ENCODE measurements at places on chromosomes 13 and 19.

- DNase-seq, result no peak
Observed at GRCh38 chr19:15897026-15897737, 692 bp downstream of the CYP4F2 start.

GRCh38 chr13:41199526-41199925 lies 5.2 kb upstream of the KBTBD7 start:
- no peak for DNase-seq

DNA sequence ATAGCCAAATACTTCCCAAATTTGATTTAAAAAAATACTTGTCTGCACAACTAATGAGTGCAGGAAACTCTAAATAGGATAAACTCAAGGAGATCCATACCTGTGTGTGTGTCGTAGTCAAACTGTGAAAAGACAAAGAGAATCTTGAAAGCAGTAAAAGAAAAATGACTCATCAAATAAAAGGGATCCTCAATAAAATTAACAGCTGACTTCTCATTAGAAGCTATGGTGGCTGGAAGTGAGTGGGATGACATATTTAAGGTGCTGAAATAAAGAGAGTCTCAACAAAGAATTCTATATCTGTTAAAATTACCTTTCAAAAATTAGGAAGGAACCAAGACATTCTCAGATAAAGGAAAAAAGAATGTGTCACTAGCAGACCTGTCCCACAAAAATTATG lies 13.7 kb downstream of the RNASEH2B start:
- no peak for DNase-seq

DNA sequence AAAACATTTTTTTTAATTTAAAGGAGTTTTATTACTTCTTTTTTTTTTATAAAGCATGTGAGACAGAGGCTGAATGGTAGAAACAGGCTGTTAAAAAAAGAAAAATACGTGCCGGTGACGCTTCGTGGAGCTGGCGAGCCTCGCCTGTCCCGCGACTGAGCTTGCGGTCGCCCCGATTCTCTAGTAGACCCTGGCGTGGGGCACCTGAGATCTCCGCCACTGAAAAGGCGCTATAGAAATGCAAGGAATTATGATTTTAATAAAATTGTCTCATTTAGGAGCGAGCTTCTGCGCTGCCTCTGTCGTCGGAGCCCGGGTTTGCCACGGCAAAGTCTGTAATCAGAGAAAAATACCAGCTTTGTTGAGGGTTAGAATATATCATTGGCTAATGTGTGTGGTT lies 18.4 kb downstream of the NFIX start:
- DNase-seq, result no peak

All from activated T-cell treated with anti-CD3 and anti-CD28 coated beads, Interleukin-2, amount 50 U/mL, for 72 hours (primary cell).